T-helper 2 cell (primary cell): ENCODE measurements at places on chromosomes 13 and 19.

DNA sequence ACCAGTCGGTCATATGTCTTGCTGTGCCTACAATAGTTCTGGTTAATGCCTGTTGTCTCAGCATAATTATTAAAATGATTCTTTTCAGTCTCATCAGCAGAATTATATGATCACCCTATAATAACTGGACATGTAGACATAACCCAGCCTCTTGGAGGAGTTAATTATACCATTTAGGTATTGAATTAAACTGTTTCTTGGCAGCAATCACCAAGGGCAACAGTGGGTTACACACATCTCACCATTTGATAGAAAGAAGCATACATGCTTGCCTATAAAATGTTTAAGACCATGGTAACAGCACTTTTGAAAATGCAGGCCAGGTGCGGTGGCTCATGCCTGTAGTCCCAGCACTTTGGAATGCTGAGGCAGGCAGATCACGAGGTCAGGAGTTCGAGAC lies 184.6 kb downstream of the RGCC start:
- DNase-seq: no peak

GRCh38 chr19:17235300-17235970 lies 9.4 kb downstream of the OCEL1 start:
- DNase-seq: peak; percentile 70

DNA sequence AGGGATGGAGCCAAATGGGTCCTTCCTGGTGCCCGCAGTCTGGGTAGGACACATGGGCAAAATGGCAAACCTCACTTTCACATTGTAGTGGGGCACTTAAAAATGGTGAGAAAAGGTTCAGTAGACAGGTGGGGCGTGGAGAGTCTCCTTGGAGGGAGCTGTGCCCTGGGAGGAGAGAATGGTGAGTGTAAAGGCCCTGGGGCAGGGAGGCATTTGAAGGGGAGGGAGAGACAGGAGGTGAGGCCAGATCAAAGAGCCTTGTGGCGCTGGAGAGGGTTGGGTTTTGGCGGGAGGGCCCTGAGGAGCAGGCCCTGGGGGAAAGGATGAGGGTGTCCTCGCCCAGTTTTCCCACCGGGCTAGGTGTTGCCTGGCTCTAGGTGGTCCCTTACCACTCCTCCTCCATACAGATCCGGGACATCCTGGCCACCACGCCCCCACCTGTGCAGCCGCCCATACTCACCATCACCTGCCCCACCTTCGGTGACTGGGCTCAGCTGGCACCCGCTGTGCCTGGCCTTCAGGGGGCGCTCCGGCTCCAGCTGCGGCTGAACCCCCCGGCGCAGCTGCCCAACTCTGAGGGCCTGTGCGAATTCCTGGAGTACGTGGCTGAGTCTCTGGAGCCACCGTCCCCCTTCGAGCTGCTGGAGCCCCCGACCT lies 6.3 kb downstream of the MAP1S start:
- DNase-seq: no peak

GRCh38 chr19:55345818-55346724 lies 6.4 kb downstream of the KMT5C start:
- no peak for DNase-seq

DNA sequence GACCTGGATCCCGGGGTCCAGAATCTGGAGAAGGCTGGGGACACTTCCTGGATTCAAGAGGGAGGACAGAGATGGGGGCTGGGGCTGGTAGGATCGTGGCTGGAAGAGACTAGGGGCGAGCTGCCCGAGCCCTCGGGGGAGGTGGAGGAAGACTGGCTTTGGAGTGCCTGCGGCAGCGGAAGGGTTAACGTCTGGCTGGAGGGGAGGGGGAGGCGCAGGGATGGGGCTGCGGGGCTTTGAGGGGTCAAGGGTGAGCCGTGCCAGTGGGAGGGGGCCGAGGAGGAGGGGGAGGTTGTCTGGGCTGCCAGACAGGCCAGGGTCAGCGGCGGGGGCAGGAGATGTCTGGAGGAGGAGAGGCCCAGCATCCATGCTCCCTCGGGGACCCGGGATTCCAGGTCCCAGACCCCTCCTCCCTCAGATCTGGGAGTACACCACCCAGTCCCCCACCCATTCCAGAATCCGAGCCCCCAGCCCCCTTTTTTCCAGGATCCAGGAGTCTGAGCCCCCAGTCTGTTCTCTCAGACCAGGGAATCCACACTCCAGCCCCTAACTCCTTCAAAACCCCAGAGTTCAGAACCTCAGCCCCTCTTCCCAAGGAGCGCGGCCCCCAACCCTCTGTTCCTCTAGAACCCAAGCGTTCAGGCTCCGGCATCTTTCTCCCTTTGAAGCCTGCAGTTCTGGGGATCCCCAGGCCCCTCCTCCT lies 3.2 kb upstream of the SPACA6 start:
- no peak for DNase-seq

- DNase-seq: no peak
Measured at GRCh38 chr19:13839938-13840304, 37.0 kb upstream of the NANOS3 start.

- DNase-seq: no peak
Measured at GRCh38 chr13:97310809-97311436, 88.8 kb downstream of the MBNL2 start.

GRCh38 chr13:97242755-97243497 lies 20.8 kb downstream of the MBNL2 start:
- DNase-seq: no peak

DNA sequence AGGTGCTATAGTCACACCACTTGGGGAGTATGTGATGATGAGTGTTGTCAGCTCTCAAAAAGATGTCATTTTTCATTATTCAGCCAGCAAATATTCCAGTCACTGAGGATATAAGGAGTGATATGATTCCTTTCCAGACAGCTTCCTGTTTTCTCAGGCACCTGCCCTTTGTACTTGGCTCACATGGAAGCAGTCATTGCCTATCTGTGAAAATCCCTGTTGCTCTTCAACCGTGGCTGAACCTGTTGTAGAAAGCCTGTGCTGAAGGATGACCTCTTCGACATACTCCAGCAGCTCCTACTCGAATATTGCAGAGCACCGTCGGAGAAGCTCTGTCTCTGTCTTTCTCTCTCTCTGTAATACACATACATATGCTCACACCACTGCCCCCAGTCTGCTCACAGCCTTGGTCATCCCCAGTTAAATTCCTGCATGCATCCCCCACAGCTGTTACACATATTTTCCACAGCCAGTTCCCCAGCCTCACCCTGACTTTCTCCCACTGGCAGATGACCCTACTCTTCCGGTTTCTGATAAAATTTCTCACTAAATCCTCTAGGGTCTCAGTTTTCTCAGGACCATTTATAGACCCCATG lies 204.2 kb upstream of the ARGLU1 start:
- no peak for DNase-seq

DNA sequence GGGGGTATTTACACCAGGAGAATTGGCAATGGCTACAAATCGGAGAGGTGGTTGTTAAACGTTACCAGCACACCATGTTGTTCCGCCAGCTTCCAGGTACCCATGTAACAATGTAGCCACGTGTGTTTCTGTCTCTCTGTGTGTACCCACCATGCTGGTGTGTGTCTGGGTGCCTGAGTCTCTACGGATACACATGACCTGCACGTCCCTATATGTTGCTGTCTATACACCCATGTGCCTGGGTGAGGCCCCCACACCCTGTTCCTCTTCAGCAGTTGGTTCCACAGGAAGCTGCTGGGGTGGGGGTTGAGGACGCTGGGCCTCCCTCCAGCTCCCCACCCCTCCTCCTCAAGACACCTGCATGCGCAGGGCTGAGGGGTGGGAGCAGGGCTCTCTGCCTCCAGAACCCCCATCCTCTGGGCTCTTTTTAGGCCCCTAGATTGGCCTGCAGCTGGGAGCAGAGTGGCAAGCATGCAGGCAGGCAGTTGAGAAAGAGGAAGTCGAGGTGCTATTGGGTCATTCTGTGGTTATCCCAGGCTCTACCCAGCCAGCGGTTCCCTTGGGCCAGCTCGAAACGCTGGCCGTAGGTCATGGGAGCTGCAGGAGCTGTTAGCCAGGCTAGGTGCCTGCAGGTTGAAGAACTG lies at the start of gene ARHGEF18:
ARHGEF18 (plus strand) TSS at position 351 of the 644 bp plus-strand sequence. CDS start 13,954 bp downstream, outside the sequence.
- DNase-seq: peak; percentile 86

GRCh38 chr13:41785402-41786172 lies 175.3 kb downstream of the VWA8 start:
- DNase-seq: no peak

DNA sequence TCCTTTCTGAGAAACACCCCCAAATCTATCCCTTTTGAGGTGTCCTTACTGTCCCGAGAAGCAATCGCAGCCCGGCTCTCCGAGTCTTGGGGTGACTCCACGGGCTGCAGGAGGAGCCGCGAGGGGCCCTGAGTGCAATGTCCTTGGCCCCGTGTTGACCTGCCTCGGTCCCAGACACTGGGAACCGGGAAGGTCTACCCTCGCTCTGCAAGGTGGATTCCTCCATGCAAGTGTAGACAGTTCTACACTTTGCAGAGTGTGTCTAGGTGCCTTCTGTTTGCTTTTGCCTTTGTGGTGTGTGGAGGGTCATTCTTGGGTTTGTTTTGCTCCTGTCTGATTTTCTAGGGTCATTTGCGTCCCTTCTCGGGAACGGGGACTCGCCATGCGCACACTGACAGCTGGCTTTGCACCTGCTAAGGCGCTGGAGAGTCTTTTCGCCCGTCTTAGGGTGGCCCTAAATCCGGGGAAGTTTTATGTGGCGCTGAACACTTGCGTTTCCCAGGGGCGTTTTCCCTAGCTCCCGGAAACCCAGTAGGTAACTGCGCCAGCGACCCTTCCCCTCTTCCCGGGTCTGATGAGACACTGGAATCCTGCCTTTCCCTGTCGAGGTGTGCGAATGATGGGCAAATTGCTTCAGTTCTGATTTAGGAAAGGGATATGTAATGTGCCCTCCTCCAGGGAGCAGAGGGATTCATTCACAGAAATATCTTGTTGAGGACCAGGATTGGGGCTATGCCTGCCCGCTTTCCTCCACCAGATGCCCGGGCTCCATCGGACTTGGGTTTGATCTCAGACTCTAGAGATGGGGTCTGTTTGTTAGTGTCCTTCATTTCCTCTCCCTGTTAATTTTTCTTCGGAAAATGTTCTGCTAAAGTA lies 755 bp downstream of the SERTM1 start:
- no peak for DNase-seq

GRCh38 chr13:31859571-31859970 lies 120.2 kb downstream of the RXFP2 start:
- no peak for DNase-seq

GRCh38 chr19:58033741-58034476 lies at the start of gene ZSCAN1:
TSS of gene ZSCAN1 (plus strand) at chr19:58034025. CDS start at chr19:58037837, 3,812 bp downstream.
- no peak for DNase-seq

DNA sequence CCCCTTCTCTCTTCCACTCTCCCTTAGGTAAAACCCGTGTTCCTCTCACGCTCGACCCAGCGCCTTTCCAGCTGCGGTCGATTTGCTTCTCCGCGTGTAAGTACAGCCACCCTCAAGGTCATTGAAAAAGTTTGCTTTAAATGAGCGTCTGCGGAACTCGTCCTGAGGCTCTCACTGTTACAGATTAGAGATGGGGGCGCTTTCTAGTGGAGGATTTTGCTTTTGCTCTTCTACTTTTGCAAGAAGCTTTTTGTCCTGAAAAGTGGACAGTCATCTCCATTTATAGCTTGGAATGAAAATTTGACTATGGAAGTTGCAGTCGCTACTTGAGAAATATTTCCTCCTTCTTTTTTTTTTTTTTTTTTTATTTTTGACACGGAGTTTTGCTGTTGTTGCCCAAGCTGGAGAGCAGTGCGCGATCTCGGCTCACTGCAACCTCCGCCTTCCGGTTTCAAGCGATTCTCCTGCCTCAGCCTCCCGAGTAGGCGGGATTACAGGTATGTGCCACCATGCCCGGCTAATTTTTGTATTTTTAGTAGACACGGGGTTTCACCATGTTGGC lies 595 bp upstream of the RAB20 start:
- DNase-seq: peak; percentile 59

DNA sequence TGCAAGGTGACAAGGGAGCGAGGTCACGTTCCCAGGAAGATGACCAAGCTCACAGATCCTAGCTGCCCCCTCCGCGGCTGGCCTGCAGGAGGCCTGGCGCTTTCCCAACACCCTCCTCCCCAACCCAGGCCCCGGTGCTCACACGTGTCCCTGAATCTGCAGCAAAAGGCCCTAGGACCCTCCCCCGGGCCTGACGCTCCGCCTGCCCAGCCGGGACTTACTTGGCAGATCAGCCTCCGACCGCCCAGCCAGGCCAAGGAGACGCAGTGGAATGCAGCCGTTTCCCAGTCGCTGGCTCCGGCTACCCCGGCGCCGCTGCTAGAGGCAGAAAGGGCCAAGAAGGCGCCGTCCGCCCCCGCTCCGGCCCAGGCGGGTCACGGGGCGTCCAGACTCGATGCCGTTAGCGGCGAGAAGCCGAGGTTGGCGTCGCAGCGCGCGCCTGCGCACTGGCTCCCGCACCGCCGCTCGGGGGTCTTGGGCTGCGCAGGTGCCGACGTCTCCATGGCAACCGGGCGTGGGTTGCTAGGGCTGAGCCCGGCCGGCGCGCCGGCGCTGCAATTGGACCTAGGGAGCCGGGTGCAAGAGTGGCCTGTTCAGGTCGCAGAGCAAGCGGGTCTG lies at the start of gene PNMA8A:
PNMA8A (minus strand) TSS at position 448 of the 618 bp plus-strand sequence. CDS start 528 bp downstream, outside the sequence.
- no peak for DNase-seq

DNA sequence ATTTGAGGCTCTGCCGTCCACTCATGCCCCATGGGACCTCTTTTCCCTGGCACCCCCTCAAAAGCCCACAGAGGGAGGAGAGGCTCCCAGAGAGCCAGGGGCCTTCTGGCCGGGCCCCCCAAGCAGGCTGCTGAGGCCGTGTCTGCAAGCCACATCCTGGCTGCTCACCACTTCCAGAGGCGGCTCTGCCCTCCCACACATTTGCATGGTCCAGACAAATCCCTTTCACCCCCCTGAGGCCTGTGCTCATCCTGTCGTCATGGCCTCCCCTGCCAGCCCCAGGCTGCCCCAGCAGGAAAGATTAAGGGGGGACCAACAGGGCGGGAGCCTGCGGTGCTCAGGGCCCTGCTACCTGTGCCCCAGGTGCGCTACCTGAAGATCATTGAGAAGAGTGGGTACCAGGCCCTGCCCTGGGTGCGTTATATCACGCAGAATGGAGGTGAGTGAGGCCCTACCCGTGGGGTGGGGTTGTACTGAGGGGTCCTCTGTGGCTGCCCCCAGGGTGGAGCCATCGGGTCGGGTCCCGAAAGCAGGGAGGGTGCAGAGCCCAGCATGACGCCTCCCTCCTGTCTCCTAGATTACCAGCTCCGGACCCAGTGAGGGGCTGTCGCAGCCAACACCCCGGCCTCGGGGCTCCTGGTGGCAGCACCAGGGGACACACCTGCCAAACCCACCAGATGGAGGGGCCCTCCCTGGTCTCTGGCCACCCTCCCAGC lies 36.3 kb downstream of the AP1M1 start:
- DNase-seq: no peak

GRCh38 chr13:112840472-112841302 lies 128.3 kb upstream of the MCF2L start:
- DNase-seq: no peak
